ENCODE measurements at places on chromosomes 5 and 9. TPM values are rescaled to one million over a fixed set of nuclear protein-coding genes. Genes with fewer than 3 reads are reported as not detected.

Gene ZNF483
- 3.4 TPM for total RNA-seq

- no peaks in the 10 kb centered on the region for H3K36me3 ChIP-seq
- no peak overlapping the region for H3K27ac ChIP-seq
- no peaks in the 10 kb centered on the region for H3K4me1 ChIP-seq
- no peak for DNase-seq
- H3K4me3 ChIP-seq: no peak overlapping the region
These were observed 508.4 kb upstream of the SEMA6A start for GRCh38 chr5:117082977-117083376.

DNA sequence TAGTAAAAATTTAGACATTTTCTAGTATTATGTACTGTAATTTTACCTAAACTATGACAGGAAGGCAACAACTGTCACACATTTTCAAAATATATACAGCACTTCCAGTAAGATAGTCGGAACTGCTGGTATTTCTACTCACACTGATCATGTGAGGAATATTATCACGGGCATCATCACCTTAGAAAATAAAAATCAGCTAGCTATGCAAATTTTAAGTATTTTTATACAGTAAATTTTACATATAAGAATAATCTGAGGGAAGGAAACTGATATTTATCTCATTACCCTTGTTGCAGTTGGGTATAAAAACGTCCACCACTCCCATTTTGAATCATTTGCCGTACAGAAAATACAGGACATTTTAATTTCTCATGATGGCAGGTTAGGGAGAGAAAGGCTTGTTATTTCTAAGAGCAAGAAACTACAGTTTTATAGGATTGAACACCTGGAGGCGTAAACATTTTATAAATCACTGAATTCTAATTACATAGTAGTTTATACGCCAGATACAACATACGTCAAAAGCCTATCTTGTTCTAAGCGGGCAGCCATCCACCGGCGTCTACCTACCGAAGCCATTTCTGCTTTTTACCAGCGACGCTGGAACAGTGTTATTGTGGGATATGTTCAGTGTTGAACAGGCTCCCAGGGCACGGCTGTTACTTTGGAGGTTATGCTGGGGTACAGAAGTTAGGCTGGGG lies 729 bp upstream of the TNPO1 start:
- peaks cover 24% of the 10 kb centered on the region for H3K4me1 ChIP-seq
- peak overlapping the region; percentile 95 for H3K4me3 ChIP-seq
- peak overlapping the region; percentile 63 for H3K27ac ChIP-seq
- DNase-seq: no peak

DNA sequence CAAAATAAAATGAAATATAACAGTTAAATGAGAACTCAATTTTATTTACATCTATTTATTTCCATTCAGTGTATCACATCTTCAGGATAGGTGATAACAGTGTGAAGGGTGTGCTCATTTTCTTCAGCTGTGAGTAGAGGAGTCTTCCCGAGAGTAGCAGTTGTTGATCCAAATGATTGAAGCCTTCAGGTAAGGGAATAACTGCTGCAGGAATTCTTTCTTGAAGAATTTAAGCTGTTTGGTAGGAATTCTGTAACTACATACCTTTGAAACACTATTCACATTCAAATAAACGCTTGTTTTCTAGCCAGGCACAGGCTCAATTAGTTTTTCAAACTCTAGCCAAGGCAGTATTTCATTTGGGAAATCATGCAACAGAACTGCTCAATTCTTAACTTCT lies 15.3 kb downstream of the SRP19 start:
- H3K4me1 ChIP-seq: peaks cover 39% of the 10 kb centered on the region
- no peak overlapping the region for H3K27ac ChIP-seq
- no peaks in the 10 kb centered on the region for H3K27me3 ChIP-seq
- peaks cover 34% of the 10 kb centered on the region for H3K36me3 ChIP-seq
- no peak overlapping the region for H3K4me3 ChIP-seq

- DNase-seq: no peak
- no peaks in the 10 kb centered on the region for H3K27me3 ChIP-seq
- H3K4me3 ChIP-seq: peak overlapping the region; percentile 34
- no peak overlapping the region for H3K27ac ChIP-seq
- H3K36me3 ChIP-seq: peaks cover 1% of the 10 kb centered on the region
These were observed 196.4 kb upstream of the PTGER4 start for GRCh38 chr5:40483316-40483715.
